ENCODE measurements at places on chromosomes 13 and 19.

GRCh38 chr19:49553451-49554271, 25.9 kb downstream of the RCN3 start:
- DNase-seq, result peak; percentile 67

- no peak for DNase-seq
Observed at GRCh38 chr13:78161266-78161665, 242.6 kb upstream of the EDNRB start.

DNA sequence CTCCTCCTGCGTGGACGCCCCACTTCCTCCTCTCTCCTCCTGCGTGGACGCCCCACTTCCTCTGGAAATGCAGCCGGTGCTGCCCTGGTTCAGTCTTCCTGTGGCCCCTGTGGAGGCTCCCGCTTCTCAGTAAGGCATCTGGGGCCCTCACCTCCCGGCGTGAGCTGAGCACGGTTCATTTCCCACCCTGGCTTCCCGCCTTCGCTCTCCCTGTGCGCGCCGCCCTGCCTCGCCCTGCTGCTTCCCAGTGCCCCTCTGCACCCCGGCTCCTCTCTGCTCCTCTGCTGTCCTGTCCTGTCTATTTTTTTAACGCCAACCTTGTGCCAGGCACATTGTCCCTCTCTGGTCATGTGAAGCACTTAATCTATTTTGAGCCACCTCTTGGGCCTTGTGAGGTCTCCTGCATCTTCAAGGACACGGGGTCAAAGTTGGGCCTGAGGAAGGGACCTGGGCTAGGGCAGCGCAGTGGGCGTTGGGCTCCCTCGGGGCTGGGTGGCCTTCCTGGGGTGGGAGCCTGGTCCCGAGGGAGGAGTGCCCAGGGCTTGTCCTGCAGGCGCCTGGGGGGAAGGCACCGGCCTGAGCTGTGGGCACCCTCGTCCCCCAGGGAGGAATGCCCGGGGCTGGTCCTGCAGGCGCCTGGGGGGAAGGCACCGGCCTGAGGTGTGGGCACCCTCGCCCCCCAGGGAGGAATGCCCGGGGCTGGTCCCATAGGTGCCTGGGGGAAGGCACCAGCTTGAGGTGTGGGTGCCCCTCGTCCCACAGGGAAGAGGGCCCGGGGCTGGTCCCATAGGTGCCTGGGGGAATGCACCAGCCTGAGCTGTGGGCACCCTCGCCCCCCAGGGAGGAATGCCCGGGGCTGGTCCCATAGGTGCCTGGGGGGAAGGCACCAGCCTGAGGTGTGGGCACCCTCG, 13.0 kb downstream of the HCN2 start:
- DNase-seq, result no peak

- DNase-seq, result peak; percentile 80
Observed at GRCh38 chr19:48290401-48290770, 20.5 kb downstream of the ZNF114 start.

DNA sequence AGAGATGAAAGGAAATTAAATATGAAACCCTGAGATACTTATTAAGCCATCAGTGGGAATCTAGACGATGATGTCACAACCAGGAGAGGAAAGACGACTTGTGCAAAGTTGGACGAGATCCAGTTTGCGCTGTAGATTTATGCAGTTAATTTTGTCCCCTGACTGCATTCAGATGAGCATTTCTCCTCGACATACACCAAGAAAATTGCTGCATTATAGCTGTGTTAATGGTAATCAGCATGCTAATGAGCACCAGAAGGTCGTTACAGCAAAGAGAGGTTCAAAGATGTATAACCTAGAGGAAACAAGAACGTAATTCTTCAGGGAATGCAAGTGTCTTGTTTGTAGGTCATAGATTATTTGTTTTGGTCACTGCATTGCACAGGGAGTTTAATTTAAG, 371.7 kb downstream of the RBM26 start:
- no peak for DNase-seq

DNA sequence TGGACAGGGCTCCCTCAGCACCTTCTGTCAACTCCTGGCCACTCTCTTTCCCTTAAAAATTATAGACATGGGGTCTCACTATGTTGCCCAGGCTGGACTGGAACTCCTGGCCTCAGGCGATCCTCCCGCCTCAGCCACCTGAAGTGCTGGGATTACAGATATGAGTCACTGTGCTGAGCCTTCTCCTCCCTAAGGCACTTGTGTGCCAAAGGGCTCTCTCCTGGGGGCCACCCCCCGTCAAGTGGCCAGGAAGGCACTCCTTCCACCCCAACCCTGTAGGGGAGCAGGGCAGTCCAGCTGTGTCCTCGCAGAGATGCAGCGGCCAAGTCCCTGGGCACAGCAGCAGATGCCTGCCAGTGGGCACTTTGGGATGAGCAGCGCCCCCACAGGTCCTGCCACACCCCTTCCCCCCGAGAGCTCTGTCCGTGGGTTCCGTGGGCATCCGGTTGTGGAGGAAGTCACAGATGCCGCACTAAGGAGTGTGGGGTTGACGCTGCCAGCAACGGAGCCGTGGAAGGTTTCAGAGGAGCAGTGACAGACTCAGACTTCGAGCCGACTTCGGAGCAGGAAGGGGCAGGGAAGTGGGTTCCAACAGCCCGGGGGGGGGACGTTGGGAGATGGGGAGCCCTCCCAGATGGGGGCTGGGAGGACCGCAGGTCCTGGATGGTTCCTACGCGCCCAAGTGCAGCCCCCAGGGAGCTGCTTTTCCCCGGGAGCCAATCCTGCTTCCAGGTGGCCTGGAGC, 3.3 kb upstream of the UQCR11 start:
- no peak for DNase-seq

DNA sequence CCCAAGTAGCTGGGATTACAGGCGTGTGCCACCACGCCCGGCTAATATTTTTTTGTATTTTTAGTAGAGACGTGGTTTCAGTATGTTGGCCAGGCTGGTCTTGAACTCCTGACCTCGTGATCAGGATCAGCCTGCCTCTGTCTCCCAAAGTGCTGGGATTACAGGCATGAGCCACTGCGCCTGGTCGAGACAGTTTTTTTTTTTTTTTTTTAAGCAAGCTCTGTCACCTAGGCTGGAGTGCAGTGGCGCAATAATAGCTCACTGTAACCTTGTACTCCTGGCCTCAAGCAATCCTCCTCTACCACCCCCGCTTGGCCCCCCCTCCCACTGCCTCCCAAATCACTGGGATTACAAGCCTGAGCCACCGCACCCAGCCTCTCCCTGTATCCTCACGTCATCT, 6.4 kb upstream of the MAP2K7 start:
- no peak for DNase-seq

DNA sequence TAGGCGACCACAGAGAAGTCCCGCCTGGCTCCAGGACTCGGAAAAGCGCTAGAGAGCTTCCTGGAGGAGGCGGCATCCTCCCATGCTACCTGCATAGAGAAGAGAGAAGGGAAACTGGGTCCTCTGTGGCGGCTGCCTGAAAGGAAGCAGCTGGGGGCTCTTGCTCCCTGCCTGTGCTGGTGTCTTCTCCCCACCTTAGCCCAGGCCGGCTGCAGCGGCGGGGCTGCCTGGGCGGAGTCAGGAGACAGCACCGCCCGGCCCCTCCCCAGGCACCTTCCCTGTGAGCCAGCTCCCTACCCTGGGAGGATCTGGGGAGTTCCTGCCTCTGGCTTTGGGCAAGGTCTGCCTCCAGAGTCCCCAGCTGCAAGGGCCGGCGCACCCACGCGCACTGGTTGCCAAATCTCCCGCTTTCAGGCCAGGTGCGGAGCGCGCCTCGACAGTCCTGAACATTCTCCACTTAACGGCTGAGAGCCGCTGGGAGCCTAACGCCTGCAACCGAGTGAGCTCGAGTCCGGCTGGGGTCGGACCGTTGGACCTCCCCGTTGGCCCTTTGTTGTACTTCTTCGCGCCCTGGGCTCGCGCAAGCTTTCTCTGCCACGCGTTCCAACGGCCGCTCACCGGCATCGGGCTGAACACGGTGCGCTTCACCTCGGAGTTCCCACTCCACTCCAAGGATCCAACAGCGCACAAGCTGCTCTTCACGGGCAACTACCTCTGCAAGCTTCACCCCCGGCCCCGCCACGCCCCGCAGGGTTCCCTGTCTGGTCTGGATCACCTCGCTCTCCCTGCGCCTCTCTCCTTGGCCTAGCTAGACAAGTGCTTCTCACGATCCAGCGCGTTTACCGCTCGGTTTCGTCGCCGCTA, 21.8 kb upstream of the ZNF30 start:
- DNase-seq, result no peak

DNA sequence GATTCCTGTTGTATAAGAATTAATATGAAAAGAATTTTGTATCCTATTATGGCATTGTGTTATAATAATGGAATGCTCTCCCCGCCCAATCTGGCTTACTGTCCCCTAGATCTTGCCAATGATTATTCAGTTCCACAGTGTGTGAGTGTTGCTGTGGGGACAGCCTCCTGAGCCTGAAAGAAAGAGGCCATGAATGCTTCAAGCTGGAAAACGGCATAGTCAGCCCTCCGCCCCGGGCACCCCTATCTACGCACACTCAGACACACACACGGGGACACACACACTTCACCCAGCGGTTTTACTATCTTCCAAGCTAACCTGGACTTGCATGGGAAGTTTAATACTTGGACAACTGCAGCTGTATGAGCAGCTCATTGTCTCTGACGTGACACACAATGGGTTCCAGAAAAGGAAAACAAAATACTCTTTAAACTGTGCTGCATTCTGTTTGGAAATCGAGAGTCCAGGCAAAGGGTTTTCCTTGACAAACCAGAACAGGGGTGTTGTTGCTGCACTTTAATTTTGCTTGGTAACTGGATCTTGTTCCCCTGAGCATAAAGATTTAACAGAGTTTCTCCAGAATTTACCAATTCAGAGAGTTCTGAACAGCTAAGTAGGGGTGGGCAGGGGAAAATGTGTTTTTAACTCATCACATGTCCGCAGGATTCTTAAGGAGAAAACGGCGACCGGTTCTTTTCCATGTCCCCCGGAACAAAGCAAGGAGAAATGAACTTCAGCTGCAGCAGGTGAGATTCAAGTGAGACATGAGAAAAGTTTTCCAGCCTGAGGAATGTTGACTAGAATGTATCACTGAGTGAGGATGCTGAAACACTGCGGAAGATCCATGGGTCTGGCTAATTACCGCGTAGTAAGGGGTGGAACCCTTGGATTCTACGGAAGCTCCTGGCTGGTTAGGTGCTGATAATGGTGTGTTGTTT, 472.9 kb downstream of the FOXO1 start:
- no peak for DNase-seq

GRCh38 chr13:47226516-47226915, 329.7 kb upstream of the HTR2A start:
- peak; percentile 33 for DNase-seq

GRCh38 chr13:81393721-81394120, 1052.8 kb upstream of the SPRY2 start:
- DNase-seq, result peak; percentile 12

DNA sequence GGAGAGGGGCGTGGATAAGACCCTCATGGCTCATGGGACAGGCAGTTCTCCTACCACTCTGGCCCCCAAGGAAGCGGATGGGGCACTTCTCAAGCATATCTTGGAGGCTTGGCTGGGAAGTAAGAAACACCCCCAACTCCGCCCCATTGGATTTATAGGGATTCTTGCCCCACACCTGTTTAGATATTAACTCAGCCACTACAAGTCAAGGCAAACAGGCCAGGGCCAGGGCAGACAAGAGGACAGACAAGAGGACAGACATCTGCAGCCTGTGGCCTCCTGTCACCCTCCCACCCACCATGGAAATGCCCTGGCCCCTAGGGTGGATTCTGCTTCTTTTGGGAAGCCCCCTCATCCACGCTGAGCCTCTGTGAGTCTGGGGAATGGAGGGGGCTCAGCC, 24.1 kb downstream of the RDH8 start:
- DNase-seq, result no peak

DNA sequence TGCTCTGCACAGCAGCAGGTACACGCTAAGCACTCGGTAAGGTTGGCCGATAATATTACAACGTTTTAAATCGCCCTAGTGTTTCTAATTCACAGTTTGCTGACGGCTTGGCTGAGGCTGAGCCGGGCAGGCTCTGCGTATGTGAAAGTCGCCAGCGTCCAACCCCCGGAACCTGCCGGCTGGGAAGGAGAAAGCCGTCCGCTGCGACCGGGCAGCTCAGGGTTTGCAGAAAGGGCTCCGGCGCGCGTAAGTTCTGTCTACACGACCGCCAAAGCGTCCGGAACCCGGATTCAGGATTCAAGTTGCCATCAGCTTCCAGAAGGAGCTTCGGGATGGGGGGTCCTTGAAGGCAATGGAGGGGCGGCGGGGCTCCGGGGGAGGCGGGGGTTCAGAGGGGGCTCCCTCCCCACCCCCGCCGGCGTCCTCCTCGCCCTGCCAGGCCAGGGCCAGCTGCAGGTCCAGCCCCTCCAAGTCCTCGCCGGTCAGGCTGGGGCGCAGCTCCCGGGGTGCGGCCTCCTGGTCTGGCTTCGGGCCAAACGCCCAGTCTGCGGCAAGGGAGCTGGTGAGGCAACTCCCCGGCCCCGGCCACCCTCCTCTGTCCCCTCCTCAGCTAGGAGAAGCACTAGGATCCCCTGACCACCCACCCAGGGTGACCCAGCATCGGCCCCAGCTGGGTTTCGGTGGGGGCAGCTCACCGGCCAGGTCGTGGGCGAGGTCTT, 575 bp downstream of the SMIM44 start:
- no peak for DNase-seq

- DNase-seq, result peak; percentile 98
Observed at GRCh38 chr13:67230404-67231288, 510 bp upstream of the PCDH9 start.

GRCh38 chr13:108257248-108257647, 12.3 kb upstream of the TNFSF13B start:
- DNase-seq, result no peak

GRCh38 chr19:2555422-2556220, 79.7 kb downstream of the GADD45B start:
- DNase-seq, result no peak

- DNase-seq, result no peak
Observed at GRCh38 chr19:6828306-6828697, 55.8 kb downstream of the VAV1 start.

- no peak for DNase-seq
Observed at GRCh38 chr13:26186995-26187394, 35.1 kb downstream of the RNF6 start.

GRCh38 chr19:50750010-50750409, 20.3 kb upstream of the GPR32 start:
- DNase-seq, result no peak

- DNase-seq, result no peak
Observed at GRCh38 chr13:98542568-98543377, 34.1 kb downstream of the STK24 start.

GRCh38 chr13:80274643-80275042, 66.3 kb downstream of the SPRY2 start:
- DNase-seq, result no peak

GRCh38 chr13:29689548-29689947, 94.1 kb upstream of the SLC7A1 start:
- no peak for DNase-seq

DNA sequence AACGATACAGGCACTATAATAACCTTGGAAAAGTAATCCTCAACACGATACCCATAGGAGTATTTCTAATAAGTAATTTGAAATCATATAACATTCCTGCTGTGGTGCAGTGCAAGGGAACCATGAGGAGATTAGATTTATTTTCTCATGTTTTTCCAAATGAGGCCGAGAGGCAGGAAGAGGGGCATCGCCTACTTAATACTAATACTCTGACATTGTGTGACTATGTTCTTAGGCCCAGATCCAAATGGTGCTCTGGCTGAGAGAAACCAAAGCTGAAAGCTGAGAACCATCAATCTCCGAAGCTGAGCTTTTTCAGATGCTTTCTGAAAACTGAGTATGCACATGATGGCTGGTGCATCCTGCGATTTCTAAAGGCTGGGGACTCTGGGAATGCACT, 248.0 kb upstream of the MAB21L1 start:
- DNase-seq, result no peak

- peak; percentile 45 for DNase-seq
Observed at GRCh38 chr19:13022859-13023636, 27.8 kb downstream of the NFIX start.

Measured in mesenchymal stem cell (in vitro differentiated cells and primary cell).